ENCODE measurements at places on chromosomes 11 and 22.

DNA sequence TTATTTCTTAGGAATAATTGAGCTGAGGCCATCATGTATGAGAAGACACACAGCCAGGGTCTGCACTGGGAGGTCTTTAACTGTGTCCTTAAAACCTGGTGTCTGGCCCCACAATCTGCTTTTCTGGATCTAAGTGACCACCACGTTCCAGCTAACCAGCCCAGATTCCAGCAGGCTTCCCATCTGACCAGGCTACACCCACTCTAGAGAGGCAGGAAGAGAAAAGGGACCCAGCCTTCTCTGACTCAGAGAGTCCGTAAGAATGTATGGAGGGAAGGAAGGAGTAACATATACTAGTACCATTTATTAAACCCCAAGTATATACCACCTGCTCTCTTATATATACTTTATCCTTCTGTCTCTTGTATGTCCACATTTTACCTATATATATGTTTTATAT lies 80.1 kb downstream of the LDLRAD3 start:
- no peak for DNase-seq

DNA sequence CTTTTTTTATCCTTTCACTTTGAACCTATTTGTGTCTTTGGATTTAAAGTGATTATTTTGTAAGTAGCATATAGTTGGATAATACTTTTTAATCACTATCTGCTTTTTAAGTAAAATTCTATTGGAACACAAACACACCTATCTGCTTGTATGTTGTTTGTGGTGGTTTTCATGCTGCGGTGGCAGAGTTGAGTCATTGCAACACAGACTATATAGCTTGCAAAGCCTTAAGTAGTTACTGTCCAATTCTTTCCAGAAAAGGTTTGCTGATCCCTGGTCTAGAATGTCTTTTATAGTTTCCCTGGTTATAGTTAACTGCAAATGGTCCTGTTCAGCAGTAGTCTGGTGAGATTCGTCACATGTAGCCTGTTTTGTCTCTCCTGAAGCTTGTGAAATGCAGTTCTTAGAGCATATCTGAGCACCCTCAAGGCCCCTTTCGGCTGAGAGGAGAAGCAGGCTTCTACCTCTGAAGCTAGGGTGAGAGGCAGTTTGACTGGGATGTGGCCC lies 21.5 kb downstream of the SHANK3 start:
- DNase-seq = no peak

- DNase-seq = no peak
Observed at GRCh38 chr22:43152357-43153071, 1.2 kb downstream of the TSPO start.

GRCh38 chr11:131629925-131630540 lies 259.6 kb downstream of the NTM start:
- no peak for DNase-seq

GRCh38 chr11:35785287-35786167 lies 123.0 kb downstream of the TRIM44 start:
- DNase-seq = no peak

GRCh38 chr11:19433791-19434190 lies 193.0 kb upstream of the E2F8 start:
- DNase-seq = no peak

DNA sequence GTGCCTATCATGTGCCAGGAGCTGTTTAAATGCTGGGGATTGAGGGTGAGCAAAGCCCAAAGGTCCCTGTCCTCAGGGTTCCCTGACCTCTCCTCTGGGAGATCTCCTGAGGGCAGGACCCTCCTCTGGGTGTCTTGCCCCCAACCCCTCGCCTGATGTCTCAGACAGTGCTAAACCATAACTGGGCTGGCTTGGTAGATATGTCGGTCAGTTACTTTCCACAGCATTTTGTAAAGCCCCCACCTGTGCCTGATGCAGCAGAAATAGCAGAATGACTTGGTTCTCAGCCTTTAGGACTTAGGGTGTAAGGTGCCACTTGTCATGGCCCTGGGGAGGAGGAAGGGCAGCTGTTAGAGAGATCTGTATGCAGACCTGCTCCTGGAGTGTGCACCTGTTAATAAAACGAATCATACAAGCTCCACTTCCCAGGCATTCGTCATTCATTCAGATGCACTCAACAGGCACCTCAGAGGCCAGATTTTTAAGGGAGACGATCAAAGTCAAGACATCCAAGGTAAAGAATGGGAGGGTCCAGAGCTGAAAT lies 88.1 kb downstream of the TP53I11 start:
- no peak for DNase-seq

DNA sequence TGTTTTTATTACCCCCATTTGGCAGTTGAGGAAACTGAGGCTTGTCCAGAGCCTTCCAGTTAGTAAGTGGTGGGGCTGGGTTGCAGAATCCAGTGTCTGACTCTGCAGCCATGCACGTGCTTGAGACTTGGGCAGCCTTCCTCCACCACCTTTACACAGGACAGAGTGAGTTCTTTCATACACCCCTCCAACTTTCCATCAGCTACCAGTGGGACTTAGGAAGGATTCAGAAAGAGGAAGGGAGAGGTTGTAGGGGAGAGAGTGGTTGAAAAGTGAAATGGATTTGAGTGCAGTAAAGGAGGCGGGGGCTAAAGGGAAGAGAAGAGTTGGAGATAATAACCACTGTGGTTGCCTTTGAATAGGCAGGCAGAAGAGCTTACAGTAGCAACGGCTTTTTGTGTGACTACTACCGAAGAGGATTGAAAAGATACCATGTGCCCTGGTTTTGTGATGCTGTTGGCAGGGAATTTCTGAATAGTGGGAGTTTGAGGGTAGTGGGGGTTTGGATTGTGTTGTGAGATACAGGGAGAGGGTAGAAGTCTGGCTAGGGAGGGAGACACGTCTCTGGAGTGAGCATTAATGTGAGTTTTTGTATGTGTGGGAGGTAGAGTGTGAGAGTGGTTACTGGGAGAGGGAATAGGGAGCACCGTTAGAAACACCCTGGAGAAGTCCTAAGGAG lies 1.7 kb downstream of the UVRAG start:
- no peak for DNase-seq

- no peak for DNase-seq
Observed at GRCh38 chr11:47398551-47398950, 9.8 kb upstream of the SLC39A13 start.

GRCh38 chr22:47203554-47203991 lies 441.1 kb downstream of the TBC1D22A start:
- no peak for DNase-seq

- DNase-seq = no peak
Observed at GRCh38 chr11:29318134-29318845, 698.5 kb downstream of the KCNA4 start.

GRCh38 chr11:65411681-65412070 lies 10.9 kb upstream of the NEAT1 start:
- DNase-seq = no peak

DNA sequence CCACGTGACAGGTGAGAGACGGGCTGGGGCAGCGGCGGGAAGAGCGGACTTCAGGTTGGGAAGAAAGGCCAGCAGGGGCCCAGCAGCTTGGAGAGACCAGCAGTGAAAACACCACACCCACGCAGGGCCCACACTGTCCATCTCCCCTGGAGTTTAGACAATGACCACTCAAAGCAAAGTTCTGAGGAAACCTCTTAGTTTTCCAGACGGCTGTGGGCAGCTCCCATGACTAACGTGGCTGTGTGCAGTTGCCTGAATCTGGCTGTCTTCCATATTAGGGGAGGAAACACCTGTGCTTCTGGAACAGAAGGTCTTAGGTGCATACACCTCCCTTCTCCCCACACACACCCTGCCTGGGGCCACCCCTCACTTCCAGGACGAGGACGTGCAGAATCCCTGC lies 70.6 kb upstream of the TTLL12 start:
- no peak for DNase-seq

DNA sequence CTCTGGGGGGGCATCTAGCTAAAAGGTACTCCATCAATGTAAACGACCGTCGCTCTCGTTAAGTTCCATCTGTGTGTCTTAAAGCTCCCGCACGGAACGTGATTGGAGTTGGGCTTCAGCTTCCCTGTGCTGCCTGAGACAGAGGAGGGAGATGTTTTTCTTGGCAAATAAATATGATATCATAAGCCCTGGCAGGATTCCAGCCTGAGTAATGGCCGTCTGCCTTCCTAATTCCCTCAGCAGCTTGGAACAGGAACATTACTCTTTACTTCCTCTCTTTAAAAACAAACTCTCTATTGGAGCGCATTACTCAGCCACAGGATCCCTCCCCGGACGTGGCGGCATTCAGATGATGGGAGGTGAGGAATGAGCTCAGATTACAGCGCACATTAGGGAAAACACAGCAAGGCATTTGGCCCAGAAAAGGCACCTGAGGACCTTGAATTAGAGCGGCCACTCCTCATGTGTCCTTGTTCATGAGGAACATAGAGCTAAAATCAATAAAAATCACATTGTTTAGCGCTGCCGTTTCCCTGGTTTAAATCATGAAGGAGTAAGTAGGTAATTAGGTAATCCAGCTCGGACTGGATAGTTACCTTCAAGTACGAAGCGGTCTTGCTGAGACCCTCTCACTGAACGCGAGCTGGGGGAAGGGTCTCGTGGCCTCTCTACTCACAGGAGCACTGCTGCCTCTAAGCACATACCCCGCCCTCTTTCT lies 230.4 kb downstream of the ST3GAL4 start:
- DNase-seq = no peak

DNA sequence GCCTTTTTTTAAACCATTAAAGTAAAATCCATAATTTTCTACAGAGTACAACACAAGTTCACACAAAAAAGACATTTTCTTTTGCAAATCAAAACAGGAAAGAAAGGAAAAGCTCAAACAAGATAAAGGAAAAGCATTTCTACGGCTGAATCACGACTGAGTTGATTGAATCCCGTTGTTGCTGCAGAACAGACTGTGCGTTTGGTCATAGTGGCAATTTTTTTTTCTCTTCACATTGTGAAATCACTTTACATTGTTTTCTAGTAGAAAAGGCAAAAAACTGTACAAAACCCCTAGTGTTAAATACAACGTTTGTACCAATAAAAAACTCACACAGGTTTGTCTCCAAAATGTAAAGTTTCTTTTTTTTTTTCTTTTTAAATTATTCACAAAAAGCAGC lies 17.3 kb upstream of the RAPSN start:
- no peak for DNase-seq

- DNase-seq = no peak
Observed at GRCh38 chr11:22304337-22304961, 33.7 kb upstream of the SLC17A6 start.

DNA sequence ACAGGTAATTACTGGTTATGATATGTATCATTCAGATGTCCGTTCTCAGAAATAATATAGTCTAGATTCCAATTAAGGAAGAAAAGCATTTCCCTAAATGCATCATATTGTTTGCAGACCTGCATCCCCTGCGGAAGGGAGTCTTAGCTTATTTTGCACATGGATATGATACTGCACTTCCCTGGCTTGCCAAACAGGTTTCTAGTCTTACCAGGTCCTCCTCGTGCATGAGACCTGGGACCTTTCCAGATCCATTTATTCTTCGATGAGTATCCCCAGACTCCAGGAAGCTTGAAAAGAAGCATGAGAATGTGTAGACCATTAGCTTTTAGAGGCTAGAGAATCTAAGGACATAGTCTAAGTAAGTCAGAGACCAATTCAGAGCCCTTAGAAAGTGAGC lies 30.6 kb downstream of the CYB5R2 start:
- no peak for DNase-seq

DNA sequence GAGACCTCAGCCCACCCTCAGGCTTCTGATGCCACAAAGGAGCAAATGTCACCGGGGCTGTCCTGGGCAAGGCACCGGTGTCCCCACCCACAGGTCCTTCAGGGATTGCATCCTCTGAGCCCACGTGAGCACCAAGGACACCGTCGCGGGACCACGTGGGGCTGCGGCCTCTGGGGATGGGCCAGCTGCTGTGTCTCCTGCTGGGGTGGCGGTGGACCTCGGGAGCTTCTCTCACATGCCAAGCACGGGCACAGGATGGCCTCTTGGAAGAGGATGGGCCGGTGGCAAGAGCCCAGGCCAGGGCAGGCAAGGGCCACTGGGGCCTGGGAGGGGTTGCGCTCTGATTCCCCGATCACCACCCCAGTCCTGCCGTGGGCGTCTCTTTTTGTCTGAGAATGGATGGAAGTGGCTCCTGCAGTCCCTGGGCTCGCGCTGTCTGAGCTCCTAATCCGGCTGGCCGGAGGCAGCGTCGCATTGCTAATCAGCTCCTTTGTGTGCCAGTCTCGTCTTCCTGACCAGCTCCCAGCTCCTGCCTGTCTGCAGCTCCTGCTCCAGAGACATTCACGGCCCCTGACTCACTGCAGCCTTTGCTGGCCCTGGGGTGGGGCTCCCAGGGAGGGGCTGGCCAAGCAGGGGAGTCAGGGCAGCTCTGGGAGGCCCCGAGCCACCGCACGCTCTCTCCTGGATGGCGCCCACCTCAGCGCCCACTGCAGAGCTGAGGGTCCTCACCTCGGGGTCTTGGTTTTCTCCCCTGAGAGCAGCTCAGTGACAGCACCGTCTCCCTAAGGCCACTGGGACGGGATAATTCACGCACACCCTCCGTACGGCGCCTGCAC lies 146.7 kb downstream of the CTTN start:
- peak; percentile 65 for DNase-seq

GRCh38 chr11:17692931-17693330 lies 26.4 kb upstream of the MYOD1 start:
- no peak for DNase-seq

GRCh38 chr11:134341805-134342571 lies 10.2 kb downstream of the GLB1L2 start:
- DNase-seq = no peak

DNA sequence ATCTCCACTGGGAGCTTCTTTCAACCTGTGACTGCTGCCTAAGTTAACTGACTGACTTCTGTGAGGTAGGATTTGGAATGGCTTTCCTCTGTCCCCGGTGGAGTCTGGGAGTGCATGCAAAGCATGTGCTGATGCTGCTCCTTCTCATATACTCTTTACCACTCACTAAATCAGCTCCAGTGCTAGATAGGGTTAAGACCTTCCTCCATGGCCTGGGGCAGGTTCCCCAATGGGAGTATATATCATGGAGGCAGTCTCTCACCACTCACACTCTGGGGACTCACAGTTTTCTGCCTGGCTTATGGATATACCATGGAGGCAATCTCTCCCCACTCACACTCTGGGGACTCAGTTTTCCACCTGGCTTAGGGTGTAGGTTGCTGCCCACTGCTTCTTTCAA lies 10.1 kb upstream of the FANCF start:
- DNase-seq = no peak

GRCh38 chr11:10561043-10561818 lies 7.2 kb downstream of the LYVE1 start:
- no peak for DNase-seq

DNA sequence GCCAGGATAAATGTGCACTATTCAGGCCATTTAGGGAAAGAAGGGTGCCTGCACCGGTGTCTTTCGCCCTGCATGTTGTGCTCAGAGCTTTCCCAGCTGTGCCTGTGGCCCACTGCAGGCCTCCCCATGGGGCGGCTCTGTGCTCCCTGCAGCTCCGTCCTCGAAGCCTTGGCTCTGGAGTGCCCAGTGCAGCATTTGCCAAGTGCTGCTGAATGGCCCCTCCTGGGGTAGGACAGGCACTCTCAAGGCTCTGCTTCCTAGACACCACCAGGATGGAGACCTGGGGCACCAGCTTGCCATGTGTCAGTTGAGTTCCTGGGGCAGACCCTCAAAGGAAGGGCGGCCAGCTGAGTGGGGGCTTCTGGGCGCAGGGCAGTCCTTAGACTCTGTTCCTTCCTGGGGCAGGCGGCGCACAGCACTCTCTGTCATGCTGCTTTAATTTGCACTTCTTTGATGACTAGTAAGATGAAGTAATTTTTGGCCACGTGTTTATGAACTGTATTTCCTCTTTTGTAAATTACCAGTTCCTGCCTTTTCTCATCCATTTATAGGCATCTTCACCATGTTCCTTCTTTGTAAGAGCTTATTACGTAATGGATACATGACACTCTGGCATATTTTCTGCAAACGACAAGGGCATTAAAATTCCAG lies 32.1 kb upstream of the GNB1L start:
- no peak for DNase-seq

All from neuronal stem cell (in vitro differentiated cells).